ENCODE measurements at places on chromosomes 13 and 19. TPM values are rescaled to one million over a fixed set of nuclear protein-coding genes. Genes with fewer than 3 reads are reported as not detected.

RAVER1 gene
- total RNA-seq: 76.7 TPM

CEP89 gene
- total RNA-seq: 18.0 TPM

OCEL1 gene
- 15.7 TPM for total RNA-seq

ZNF417 gene
- total RNA-seq: 16.5 TPM

ZNF177 gene
- 0.34 TPM for total RNA-seq

PET100 gene
- 124 TPM for total RNA-seq

SULT2A1 gene
- not detected for total RNA-seq

KLHL1 gene
- not detected for total RNA-seq

KRTDAP gene
- not detected for total RNA-seq

KLF16 gene
- 21.5 TPM for total RNA-seq

TMEM38A gene
- 0.59 TPM for total RNA-seq

ZNF552 gene
- total RNA-seq: 10.4 TPM
